Activated CD8-positive, alpha-beta memory T cell treated with anti-CD3 and anti-CD28 coated beads, Interleukin-2, amount 50 U/mL, for 4 hours (primary cell): ENCODE measurements at places on chromosomes 4 and X.

- DNase-seq, result no peak
These were observed 795.2 kb downstream of the PCDH18 start for GRCh38 chr4:136737066-136737465.

DNA sequence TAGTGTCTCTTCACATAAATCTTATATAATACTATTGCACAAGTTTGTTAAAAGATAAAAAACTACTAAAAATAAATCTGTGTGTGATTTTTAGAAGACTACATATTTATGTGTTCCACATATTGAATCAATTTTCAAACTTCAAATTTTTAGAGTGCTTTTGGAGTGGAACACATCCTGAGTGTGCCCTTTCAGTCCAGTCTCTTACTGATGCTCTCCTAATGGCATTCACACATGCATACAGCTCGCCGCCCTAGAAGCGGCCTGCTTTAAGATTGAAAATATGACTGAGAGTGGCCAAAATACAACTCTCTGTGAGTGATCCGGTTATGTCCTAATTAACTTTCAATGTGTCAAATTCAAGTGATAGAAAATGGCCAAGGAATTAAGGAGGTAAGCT, 628.8 kb downstream of the ANKRD50 start:
- DNase-seq, result no peak

DNA sequence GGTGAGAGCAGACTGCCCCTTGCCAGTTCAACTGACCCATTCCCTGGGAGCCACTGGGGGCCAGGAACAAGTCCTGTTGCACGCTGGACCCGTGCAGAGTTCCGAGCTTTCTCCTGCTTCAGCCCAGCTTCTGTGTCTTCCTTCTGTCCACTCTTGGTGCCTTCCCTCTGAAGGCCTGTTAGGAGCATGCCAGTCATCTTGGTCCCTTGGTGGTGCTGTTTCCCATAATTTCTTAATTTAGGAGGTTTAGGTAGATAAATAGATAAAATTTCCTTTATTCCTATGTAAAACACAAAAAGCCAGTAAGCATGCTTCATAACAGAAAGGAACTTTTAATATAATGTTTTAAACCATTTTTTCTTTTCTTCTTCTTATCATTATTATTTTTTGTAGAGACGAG, 672.7 kb downstream of the CCSER1 start:
- no peak for DNase-seq

DNA sequence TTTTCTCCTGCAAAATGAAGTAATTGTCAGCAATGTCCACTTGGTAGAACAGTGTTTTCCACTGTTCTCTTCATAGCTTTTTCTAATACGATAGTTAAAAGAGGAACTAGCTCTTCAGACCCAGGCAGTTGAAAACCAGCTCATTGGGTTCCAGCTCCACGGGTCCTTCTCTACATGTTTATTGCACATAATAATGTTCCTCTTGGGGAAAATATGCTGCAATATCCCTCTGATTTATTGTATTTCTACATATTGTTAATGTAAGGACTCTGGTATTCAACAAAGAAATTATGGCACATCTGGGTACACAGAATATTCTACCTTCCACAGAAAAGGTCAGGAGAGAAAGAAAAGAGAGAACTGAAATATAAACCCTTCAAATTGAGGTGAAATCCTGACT, 473.4 kb downstream of the TRIML1 start:
- DNase-seq, result no peak

DNA sequence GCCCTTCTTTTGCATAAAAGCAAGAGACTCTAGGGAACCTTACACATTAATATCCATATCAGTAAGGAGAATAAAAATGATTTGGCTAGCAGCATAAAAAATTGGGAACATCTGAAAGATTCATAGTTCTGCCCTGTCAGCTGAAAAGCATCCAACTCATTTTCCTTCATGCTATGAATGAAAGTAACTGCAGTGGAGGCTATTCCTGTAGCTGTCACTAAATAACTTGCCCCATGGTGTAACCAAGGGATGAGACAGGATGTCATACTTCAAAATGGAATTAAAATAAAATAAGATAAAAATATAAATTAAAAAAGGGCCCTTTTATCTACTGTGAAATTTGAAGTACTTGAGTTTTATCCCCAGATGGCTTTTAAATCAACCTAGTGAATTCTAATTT, 878.8 kb downstream of the C4orf33 start:
- DNase-seq, result no peak

DNA sequence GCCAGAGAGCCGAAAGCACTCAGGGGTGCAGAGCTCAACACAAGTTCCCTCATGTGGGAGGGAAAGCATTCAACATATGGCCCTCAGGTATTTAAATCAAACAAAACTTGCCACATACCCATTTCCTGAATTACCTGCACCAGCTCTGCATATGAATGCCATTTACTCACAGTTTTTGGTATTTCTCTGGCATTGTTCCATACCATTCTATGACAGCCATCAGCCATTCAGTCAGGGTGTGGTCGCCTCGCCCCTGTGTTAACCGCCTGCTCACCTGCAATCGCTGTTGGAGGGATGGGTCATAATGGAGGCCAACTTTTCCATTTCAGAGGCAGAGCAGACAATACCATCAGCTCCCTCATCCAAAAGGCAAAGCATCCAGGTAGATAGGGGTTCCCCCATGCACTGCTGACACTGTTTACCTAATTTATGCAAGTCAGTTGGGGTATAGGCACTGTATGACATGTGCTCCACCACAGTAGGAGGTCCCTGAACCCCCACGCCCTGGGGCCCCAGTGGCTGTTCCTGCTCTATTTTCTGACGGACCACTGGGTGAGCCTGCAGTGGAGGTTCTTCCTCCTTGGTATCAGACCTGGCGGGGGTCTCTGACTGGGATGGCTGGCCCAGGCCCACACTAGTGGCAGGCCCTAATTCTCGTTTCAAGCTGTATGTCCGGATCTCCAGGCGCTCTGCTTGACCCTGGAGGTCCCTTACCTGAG, 227.1 kb downstream of the ADGRL3 start:
- no peak for DNase-seq

- no peak for DNase-seq
These were observed 8.4 kb downstream of the ATP10D start for GRCh38 chr4:47493238-47494123.

- DNase-seq, result no peak
These were observed 72.4 kb downstream of the APBB2 start for GRCh38 chr4:41141900-41142299.

- no peak for DNase-seq
These were observed 963 bp upstream of the USO1 start for GRCh38 chr4:75723163-75724065.

GRCh38 chr4:41477181-41477905, 60.6 kb upstream of the LIMCH1 start:
- no peak for DNase-seq
